ENCODE measurements at places on chromosomes 2 and 18.

GRCh38 chr2:239668651-239669050, 267.8 kb upstream of the HDAC4 start:
- DNase-seq, result no peak

DNA sequence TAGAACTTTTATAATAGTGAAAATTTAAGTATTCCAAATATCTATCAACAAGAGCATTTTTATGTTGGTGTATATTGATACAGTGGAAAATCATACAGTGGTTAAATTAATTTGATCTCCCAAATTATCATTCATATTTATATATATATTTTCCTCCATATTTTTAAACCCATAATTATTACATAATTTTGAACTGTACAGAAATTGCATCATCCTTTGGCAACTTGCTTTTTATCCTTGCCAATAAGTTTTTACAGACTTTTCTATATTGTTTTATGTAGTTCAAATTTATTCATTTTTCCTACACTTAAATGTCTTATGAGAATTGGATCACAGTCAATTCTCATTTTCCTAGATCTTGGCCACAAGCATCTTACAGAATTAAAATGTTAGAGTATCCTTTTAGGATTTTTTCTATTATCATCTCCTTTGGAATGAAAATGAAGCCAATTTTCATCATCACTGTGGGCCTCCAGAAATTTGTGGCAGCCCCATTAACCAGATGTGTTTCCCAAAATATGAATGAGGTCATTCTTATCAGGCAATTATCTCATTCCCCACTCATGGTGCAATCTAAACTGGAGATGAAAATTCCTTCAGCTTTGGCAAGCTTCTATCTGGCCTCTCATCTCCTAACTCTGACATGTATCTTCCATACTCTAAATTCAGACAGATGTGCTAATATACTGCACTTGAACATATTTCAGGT, 94.2 kb upstream of the DLGAP1 start:
- no peak for DNase-seq

DNA sequence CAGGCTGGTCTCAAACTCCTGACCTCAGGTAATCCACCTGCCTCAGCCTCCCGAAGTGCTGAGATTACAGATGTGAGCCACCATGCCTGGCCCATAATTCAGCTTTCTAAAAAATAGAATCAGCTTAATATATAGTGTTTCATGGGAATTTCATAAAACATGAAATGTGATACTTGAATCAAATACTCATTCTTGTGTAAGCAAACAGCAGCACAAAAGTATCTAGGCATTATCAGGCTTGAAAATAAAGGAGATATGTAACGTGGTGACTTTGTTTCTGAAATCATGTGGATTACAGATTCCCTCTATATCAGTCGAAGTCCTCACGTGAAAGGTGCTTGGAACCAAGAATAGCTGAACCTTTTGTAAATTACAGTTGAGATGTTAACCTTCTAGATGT, 229.1 kb downstream of the FHOD3 start:
- DNase-seq, result no peak

DNA sequence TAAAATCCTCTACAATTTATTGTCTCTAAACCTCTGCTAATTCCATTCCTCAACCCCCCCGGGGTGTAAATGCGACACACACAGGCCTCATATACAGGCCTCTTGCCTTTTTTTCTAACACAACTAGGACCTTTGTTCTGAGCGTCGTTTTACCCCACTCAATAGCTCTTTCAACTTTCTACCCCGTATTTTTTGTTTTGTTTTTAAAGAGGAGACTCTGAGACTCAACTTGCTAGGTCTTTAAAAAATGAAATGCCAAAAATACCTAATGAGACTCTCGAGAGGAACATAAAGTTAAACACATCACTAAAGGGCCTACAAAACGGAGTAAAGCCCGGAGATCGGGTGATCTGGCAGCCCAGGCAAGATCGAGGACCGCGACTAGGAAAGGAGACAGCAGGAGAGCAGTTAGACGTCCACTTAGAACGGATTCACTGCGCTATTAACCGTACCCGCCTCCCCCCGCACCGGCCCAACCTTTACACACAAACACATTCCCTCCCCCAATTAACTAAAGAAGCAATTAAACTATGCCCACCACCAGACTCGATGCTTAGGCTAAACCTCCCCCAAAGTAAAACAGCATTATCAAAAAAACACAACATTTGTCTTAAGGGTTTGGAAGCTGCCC, 1.7 kb downstream of the TRIP12 start:
- DNase-seq, result no peak

DNA sequence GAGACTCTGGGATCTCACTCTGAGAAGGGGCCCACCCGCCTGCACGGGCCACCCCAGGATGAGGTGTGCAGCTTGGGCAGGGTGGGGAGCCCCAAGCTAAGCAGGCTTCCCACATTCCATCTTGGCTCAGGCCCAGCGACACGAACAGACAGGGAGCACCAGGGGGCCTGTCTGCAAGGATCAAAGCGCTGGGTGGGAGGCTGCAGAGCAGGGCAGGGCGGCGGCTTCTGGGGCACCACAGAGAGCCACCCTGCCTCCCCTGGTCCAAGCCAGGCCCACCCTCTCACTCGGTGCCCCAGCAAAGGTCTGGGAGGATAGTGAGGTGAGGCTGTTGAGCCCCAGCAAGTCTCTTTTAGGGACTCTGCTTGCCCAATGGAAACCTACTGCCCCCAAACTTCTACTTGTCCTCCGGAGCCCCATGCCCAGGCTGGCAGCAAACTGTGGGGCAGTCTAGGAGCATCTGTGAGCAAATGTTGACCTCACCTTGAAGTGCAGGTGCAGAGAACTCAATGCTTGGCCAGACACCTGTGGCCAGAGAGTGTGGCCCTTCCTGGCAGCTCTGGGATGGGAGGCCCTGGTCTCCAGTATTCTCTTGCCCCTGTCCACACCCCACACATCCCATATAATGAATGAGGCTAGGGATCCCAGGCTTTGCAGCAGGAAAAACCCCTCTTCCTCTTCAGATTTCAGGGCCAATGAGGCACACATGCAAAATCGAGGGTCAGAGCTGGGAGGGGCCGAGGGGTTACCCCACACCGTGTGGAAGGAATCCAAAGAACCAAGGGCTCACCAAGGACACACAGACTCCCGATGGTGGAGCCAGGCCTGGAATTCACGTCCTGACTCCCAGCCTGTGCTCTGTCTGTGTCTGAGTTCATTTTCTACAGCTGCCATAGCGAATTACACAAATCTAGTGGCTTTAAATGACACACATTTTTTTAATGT, 18.8 kb upstream of the GLI2 start:
- DNase-seq, result no peak

- no peak for DNase-seq
Observed at GRCh38 chr18:22952525-22952924, 19.4 kb downstream of the RBBP8 start.

GRCh38 chr18:23684515-23685197, 4.6 kb upstream of the LAMA3 start:
- DNase-seq, result no peak

- DNase-seq, result no peak
Observed at GRCh38 chr2:151063271-151063670, 198.4 kb downstream of the RBM43 start.

- DNase-seq, result no peak
Observed at GRCh38 chr18:8525692-8526091, 83.5 kb upstream of the RAB12 start.

DNA sequence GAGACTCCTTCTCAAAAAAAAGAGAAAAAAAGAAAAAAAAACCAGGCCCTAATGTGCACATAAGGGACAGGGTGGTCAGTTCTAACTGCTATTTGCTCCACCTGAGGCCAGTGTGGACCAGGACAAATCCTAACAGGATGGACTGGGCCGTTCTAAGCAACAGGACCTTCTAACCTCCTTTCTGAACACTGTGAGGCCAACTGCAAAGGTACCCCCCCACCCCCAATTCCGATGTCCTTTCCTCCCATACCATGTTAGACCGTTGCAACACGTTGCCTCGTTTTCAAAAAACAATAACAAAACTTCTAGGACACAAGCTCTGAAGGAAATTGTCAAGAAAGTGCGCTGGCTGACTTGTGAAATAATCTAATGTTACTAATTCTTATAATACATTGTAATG, 1.2 kb downstream of the THAP4 start:
- DNase-seq, result no peak

DNA sequence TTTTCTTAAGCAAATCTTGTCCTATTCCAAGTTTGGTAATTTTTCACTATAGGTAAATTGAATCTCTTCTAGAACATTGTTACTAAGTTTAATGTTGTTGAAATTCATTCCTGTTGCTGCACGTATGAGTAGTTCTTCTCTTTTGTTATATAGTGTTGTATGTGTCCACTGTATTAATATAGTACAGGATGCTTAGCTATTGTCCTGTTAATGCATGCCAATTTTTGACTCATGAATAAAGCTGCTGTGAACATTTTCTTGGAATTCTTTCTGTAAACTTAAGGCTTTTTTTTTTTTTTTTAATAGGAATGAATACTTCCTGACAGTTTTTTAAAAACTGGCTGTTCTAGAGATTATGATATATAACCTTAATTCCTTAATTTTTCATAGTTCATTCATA, 326.9 kb downstream of the SLC4A3 start:
- no peak for DNase-seq

DNA sequence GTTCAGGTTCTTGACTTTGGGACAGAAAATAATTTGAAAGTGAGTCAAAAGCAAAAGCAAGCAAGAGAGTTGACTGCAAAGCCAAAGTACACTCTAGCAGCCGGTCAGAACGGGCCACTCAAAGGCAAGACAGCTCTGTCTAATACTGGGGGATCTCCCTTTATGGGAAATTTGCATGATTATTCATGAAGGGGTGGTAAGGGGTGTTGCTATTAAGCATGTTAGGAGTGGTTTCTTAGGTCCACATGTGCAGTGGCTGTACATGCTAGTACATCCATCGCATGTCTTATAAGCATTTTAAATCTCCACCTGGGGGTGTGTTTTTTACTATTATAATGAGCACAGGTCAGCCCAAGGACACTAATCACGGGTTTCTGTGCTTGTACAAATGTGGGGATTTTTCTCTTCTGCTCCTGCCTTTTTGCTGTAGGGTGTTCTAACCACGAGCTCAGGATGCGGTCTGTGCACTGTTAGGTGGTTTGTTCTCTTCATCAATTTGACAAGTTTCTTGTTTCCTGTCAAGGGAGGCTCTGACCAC, 60.2 kb upstream of the SPP2 start:
- no peak for DNase-seq

- peak; percentile 36 for DNase-seq
Observed at GRCh38 chr18:2547477-2548087, 23.7 kb downstream of the METTL4 start.

DNA sequence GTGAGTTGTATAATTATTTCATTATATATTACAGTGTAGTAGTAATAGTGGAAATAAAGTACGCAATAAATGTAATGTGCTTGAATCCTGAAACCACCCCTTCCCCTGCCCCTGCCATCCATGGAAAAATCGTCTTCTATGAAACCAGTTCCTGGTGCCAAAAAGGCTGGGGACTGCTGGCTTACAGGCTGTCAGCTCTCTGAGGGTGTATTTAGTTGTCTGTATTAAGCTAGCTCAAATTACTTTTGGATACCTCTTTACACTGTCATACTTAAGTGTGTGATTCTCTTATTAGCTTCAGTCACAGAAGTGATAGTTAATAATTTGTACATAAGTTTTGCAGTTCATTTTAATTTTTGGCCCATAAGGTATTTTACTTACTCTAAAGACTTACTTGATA, 29.6 kb downstream of the LCLAT1 start:
- no peak for DNase-seq

GRCh38 chr2:113240915-113241911, 37.5 kb downstream of the PAX8 start:
- no peak for DNase-seq

- DNase-seq, result no peak
Observed at GRCh38 chr2:7405861-7406715, 488.9 kb downstream of the RNF144A start.

- DNase-seq, result no peak
Observed at GRCh38 chr2:32572737-32573136, 55.1 kb upstream of the TTC27 start.

DNA sequence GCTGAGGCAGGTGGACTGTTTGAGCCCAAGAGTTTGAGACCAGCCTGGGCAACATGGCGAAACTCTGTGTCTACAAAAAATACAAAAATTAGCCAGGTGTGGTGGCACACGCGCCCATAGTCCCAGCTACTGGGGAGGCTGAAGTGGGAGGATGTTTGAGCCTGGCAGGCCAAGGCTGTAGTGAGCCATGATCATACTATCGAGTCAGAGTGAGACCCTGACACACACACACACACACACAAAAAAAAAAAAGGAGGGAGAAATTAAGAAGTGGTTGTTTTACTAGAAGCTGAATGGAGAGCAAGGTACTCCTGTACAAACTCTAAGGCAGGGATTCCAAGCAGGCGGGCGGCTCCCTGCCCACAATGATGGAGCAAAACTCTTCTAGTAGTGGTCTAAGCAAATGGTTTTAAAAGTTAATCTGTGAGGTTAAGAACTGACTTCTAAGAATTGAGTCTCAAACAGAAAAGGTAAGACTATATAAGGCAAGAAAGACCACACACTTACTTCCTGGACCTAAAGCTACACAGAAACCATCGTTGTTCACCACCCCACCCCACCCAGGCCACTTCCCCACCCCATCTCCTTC, 2.6 kb downstream of the ANKRD44 start:
- DNase-seq, result no peak

- DNase-seq, result no peak
Observed at GRCh38 chr2:215832791-215833190, 180.6 kb downstream of the MREG start.

DNA sequence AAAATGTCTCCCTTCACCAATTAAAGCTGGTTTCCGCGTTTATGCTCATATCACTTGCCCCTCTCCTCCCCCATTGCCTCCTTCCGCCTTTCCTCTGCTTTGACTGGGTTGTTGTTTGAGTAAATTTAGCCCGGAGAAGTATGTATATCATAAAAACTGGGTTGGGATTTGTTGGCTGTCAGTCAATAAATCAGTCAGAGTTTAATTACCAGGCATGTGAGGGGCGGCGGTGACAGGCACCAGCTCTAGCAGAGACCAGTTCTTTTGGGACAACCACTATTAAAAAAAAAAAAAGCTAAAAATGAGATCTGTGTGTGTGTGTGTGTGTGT, 382.4 kb upstream of the SMIM21 start:
- DNase-seq, result no peak

GRCh38 chr2:106886916-106887758, 1.2 kb upstream of the ST6GAL2 start:
- DNase-seq, result no peak

DNA sequence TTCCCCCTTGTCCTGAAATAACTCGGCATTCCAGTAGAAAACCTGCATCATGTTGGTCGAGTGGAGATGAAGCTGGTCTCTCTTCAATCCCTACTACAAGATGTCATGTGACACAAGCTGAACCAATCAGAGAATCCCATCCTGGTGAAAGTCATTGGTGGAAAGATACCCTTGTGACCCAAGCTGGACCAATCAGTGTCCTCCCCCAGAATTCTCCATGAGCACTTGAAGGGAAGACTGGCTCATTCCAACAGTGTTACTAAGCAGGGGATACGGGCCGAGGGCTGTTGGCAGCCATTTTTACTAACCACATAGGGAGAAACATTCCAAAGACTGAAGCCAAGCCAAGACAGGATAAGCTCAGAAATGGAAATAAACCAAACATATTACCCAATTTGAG, 298.3 kb downstream of the ICOS start:
- DNase-seq, result no peak

- DNase-seq, result no peak
Observed at GRCh38 chr18:37754141-37754540, 188.5 kb upstream of the CELF4 start.

Measured in AML-193 (cell line).